A549 treated with DMSO at 1 μM for 4 hours (cell line): ENCODE measurements at places on chromosomes 13 and 19. TPM values are rescaled to one million over a fixed set of nuclear protein-coding genes. Genes with fewer than 3 reads are reported as not detected.

The ZNF20 gene
- total RNA-seq, result 0.11 to 0.35 TPM in 2 of 5 replicates, not detected in the others

The ZNF471 gene
- 0.03 to 0.08 TPM (median 0.05 TPM) in 4 of 5 replicates, not detected in the other for total RNA-seq

The DIRAS1 gene
- total RNA-seq, result 3.5 to 4.3 TPM (median 4.1 TPM) in 5 replicates

The ATP1A3 gene
- total RNA-seq, result 4.1 to 5.7 TPM (median 4.9 TPM) in 5 replicates

The VSTM1 gene
- 0.48 to 1.0 TPM (median 0.62 TPM) in 5 replicates for total RNA-seq

The FAM174C gene
- total RNA-seq, result 50.5 to 96.1 TPM (median 82.6 TPM) in 5 replicates

The CLEC11A gene
- 6.4 to 10.5 TPM (median 9.0 TPM) in 5 replicates for total RNA-seq
